ENCODE measurements at places on chromosomes 12 and 14.

DNA sequence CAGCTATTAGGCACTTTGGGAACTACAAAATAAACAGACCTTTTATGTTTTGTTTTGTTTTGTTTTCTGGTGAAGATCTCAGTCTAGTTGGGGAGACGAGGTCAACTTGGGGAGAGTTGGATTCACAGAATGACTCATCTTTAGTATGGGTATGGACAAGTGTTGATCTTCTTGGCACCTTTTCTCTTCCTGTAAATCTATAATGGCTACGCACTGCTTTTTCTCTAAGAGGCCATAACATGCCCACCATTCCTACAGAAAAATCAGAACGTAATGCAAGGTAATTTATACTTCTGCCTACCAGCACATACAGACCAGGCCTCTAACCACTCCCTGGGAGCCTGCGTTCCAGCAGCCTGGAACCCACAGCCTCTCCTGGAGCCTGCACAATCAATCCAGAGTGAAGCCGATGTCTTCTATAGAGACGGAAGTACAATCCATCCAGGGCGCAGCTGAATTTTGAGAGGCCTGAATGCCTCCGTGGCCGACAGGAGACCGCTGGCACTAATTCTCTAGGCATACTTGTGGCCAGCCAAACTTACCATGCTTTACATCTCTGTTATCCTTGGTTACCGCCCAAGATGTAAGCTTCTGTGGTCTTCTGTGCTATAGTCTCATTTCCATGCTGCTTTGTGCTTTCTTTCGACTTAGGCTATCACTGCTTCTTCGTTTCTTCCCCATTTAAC, 717 bp downstream of the PPHLN1 start:
- DNase-seq = no peak

DNA sequence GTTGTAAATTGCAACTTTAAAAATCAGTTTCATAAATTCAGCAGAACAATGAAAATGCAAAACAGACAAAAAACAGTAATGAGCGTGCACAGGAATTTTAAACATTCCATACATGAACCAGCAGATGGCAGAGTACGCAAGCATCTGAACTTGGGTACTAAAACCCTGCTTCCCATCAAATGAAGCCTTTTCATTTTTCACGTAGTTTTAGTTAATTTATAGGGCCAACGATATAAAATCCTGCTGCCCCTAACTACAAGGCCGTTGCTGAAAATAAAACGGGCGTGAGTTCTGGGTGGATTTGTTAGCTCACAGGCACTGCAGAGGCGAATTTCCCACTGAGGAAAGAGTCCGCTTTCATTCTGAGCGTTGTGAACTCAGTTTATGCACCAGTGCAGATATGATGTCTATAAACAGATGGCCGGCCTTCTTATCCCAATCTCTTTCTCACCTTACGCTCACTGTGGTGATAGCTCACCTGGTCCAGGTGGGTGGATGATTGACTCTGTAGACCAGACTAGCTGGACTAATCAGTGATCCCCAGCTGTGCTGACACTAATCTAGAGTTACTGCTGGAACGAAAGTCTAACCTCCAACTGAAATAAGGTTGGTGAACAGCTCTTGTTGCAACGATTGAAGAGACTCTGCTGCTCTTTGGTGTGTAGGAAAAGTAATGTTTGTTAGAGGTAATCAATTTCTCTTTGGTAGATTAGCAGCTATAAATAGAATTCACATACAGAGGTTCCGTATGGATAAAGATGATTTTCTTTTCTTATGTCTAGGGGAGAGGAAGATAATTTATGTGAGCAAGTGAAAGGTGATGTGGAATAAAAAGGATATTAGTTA, 89.2 kb downstream of the PDZRN4 start:
- DNase-seq = no peak

- DNase-seq = no peak
These were observed 49.8 kb upstream of the USP15 start for GRCh38 chr12:62210422-62210821.

GRCh38 chr12:480831-481816, 21.4 kb downstream of the B4GALNT3 start:
- DNase-seq = no peak

- DNase-seq = no peak
These were observed 142.1 kb downstream of the SAMD4A start for GRCh38 chr14:54708982-54709381.

DNA sequence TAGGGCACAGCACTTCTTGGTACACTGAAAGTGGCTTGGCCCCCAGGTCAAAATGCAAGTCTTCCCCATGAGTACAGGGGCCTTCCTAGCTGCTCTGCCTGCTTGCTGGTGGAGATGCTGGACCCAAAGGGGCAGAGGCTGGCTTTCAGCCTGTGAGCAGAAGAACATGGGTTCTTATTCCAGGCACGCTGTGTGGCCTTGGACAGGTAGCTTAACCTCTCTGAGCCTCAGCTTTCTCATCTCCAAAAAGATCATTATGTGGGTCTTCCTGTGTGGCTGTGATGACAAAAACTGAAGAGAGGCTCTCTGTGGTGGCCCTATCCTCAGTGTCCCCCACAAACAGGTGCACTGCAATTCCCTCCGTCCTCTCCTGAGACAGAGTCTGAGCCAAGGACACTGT, 45.6 kb upstream of the TUNAR start:
- no peak for DNase-seq

DNA sequence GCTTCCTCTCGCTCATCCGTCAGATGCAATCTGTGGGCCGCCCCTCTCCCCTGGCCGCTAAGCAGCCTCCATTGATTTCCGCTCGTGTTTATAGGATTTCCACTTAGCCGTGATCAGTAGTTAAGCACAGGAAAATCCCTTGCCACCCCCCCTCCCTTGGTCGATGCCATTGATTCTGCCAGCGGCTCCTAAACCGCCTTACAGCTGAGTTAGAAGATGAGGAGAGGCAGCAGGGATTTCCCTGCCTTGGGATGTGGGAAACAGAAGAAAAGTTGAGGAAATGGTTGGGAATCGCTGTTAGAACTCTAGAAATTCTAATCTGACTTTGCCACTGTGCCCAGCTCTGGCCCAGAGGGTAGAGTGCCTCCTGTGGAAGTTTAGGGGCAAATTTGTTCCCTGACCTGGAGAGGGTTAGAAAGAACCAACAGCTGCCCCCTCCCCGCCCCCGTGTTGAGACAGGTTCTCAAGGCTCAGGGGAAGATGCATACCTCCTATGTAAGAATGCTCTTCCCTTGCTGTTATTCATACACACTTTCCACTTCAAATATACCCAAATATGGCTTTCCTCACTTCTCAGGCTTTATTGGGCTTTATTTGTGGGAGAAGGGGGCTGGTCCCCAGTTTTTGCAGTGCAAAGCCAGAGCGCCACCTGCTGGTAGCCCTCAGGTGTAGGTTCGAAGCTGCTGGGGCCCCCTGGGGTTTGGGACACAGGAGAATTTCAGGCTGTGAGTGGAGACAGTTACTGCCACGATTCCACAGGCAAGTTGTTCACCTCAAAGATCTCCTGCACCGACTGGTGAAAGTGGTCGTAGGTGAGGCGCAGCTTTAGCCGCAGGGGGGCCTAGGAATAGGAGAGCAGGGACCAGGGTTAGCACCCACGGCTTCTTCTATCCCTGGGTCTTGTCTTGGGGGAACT, 3.2 kb downstream of the THTPA start:
- DNase-seq = peak; percentile 64

- no peak for DNase-seq
These were observed 454.1 kb downstream of the ATP23 start for GRCh38 chr12:58395470-58395869.

DNA sequence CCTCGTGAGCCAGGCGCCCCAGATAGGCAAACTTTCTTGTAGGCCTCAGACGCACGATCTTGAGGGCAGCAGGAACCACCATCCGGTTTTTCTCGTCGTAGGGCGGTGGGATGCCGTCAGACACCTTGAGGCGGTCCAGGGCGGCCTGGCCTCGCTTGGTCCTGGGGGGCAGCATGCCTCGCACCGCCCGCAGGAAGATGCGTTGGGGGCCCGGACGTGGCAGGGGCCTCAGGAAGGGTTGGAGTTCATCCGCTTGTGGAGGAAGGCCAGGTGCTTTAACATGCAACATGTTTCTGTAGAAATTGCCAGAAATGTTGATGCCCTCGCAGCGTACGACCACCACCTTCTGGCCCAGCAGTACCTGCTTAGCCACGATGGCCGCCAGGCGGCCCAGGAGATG, 5.5 kb upstream of the TSPAN9 start:
- no peak for DNase-seq

GRCh38 chr14:90850487-90850886, 34.3 kb upstream of the TTC7B start:
- DNase-seq = no peak

DNA sequence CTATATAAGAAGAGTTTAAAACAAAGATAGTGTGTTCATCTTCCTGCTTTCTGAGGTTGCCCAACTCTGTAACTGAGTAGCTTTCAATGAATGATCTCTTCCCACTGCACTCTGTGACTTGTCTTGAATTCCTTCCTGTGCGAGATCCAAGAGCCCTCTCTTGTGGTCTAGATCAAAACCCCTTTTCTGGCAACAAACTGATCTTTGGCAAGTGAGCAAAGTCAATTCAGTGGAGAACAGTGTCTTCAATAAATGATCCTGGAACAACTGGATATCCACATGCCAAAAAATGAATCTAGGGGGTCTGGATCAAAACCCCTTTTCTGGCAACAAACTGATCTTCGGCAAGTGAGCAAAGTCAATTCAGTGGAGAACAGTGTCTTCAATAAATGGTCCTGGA, 8.5 kb downstream of the CFAP54 start:
- no peak for DNase-seq

- DNase-seq = peak; percentile 58
These were observed 422.3 kb downstream of the VRK1 start for GRCh38 chr14:97219431-97220017.

DNA sequence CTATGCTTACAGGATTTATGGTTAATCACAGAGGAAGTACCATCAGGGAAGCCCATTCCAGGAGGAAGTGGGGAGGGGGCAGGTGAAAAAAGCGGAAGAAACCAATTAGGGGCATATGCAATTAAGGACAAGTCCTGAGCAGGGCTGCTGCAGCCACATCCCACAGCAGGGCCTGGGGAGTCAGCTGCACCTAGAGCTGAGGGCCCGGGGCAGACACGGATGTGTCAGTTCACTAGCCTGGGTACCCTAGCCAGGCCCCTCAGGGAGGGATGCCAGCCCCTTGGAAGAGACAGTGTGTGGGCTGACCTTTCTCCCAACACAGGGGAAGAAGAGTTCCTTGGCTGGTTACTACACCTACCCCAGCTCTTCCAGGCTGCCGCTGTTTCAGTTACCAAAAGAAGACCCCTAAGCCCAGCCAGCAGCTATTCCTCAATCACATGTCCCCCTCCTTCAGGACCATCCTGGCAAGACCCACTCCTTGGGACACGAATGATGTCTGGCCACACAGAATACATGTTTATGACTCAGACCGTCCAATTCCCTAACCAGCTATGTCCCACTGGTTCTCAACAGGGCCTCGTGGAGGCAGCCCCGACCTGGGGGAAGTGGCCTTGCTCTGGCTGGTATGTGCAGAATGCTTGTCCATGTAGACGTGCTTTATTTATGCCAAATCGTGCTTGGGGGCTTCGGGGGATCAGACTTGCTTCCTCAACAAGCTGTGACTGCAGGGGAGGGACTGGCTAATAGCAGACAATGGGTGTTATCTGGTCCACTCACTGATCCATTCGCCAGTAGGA, 133.7 kb upstream of the RTL1 start:
- no peak for DNase-seq

DNA sequence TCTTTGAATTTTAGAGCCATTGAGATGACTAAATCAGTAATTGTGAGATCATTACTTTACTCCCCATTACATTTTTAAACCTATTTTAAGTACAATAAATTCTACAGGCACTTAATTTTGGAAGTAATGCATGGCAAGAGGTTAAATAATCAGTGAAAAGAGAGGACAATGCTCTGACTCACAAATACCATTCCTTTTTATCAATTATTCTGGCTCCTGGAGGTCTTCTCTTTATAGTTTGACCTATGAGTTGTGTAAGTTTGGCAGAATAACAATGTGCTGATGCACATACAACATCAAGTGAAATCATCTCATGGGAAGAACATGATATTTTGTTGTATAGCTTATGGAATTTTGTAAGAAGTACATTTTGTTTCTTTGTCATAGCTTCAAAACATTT, 166.7 kb downstream of the TMTC3 start:
- DNase-seq = no peak

DNA sequence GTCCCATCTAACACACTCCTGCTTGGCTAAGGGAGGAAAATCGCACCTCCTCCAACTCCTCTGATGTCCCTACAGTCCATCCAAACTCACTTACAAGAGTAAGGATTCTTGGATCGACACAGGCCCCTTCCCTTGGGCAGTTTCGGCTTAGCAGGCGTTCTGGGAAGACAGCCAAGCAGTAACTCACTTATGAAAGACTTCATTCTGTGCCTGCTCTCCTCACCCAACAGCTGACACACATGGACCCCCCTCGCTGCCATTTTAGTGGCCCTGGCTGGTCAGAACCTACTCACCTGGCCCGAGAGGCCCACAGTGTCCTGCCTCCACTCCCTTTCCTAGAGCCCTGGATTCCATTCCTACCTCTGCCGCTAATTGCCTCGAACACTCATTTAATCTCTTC, 52.3 kb upstream of the BCL2L14 start:
- no peak for DNase-seq

DNA sequence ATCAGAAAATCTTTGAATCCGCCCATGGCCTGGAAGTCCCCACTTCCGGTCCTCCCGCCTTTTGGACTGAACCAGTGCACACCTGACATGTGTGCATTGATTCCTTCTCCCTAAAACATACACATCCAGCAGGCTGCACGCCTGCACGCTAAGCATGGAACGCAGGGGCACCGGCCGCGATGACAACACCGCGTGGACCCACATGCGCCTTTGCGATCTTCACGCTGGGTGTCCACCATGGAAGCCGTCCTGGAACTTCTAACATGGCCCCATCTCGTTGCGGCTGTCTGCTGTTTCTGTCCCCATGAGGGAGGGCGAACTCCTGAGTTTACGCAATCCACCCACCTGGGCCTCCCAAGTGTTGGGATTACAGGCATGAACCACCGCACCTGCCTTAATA, 73.7 kb downstream of the GALNT9 start:
- DNase-seq = no peak

DNA sequence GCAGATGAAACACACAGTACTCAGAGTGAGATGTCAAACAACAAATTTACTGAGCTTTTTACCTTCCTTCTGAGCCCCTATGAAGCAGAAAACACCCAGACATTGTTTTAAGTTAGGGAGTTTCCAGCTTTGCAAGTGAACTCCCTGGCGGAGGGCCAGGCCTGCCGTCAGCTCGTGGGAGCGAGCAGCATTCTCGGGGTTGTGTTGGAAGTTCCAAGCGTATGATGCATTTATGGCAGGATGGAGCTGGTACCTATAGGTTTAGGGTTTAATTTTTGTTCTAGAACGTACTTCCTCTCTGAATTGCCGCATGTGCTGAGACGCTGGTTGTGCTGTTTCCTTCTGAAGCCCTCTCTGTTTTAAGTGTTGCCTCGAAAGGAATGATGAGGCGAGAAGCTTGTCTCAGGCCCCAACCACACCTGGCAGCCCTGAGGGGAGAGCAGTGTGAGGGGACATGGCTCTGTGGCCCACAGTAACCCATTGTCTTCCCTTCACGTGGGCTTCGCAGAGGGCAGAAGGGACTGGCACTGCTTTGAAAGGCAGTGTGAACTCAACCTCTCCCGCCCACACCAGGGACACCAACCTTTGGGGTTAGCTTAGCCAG, 76.6 kb downstream of the SSPN start:
- DNase-seq = no peak

GRCh38 chr14:84804895-84805294, 725.0 kb upstream of the FLRT2 start:
- DNase-seq = no peak

- DNase-seq = no peak
These were observed 5.6 kb upstream of the OR10P1 start for GRCh38 chr12:55631056-55631455.

GRCh38 chr14:66575014-66575413, 67.1 kb downstream of the GPHN start:
- no peak for DNase-seq
